ENCODE measurements at places on chromosomes 4 and X.

DNA sequence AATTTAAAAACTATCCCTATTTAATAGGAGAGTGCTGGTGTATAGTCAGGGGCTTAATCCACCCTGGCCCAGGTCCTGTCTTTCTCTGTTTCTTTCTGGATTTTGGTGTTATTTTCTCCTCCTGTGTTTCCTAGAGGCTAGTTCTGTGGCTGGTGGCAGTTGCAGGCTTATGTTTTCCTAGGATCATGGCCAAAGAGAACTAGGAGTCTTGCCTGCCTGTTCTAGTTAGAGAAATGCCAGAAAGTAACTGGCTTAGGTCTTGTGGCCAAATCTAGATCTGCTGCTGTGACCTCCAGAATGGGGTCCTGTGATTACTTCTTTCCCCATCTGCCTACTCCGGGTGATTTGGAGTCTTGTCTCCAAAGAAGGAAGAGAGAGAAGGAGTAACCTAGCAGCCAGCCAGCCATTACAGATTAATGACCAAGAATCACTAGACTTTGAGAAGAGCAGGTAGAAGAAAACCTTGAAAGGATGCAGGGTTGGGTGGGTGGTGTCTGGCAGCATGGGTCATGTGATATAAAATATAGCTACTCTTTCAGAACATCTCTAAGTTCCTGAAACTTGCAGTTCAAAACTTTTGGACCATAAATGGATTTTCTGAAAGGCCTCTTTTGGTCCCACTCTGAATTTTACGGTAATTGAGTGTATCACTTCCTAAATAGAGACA lies 117.9 kb downstream of the STIM2 start:
- no peak for DNase-seq

DNA sequence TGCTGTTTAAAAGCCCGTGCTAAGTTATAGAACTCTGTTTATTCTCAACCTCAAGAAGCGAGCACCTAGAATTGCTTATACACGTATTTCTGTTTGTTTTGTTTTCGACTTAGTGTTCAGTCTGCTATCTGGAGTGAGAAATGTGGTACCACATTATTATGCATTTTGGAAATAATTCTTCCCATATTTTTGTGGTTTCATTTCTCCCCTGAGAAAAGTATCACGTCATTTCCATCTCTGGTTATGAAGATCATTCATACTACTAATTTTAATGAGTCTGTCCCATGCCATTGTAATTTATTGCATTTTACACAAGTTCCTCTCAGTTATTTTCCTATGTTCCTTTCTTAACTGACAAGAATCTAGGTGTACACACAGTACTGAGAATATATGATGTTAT lies 186.0 kb downstream of the DCHS2 start:
- no peak for DNase-seq

- no peak for DNase-seq
Measured at GRCh38 chr4:83093060-83093640, 21.4 kb downstream of the PLAC8 start.

DNA sequence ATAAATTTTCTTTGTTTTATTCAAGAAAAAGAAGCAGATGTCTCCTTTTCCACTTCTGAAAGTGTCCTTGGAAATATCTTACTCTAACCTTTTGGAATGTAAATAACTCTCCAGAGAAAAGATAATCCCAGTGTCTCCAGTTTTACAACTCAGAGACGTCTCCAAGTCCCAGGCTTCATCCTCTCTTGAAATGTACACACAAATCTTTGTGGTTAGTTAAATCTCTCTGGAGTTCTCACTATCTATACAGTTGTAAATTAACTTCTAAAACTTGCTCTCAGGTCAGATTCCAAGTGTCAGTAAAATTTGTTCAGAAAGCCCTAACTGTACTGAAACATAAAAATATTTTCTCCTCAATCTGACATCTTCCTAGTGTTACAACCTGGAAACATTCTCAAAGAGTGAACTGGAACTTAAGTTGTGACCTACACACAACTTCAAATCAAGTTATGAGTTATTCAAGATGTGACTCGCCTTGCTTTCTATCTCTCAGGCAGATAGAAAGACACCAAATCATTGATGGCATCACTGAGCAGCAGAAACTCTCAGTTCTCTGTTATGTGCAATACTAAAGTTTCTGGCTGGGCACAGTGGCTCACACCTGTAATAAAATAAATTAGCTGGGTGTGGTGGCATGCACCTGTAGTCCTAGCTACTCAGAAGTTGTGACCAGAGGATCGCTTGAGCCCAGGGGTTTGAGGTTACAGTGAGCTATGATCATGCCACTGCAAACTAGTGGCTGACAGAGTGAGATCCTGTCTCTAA lies 284.2 kb downstream of the RCHY1 start:
- DNase-seq = no peak

DNA sequence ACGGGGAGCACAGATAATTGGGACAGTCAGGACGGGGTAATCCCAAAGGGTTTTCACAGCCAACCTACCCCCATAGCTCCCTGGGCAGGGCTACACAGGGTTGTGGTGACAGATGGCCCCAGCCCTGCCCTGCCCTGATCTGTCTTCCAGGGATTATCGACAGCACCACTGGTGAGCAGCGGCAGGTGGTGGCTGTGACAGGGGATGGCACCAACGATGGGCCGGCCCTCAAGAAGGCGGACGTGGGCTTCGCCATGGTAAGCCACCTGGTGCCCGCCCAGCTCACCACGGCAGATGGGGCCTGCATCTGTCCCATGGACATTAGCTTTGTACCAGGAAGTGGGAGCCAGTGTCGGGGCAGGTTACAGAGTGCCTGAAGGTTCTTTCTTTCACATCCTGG lies 39.3 kb downstream of the ATP2B3 start:
- DNase-seq = no peak

All from NCI-H345 (cell line).